Activated CD4-positive, alpha-beta T cell treated with anti-CD3 and anti-CD28 coated beads, Interleukin-10, Interleukin-2, amounts not matched to agents 100 ng/mL and 50 ng/mL, durations not matched to agents 16 hours and 8 hours (primary cell): ENCODE measurements at places on chromosomes 13 and 19.

DNA sequence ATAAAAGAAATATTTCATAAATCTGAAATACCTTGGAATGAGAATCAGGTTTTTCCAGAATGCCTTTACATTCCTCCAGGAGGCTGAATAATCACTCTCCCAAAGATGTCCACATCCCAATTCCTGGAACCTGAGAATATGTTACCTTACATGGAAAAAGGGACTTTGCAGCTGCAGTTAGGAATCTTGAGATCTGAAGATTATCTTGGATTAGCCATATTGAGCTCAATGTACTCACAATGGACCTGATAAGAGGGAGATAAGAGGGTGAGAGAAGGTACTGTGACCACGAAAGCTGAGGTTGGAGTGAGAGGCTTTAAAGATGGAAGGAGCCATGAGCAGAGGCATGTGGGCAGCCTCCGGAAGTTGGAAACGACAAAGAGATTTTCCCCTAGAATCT is 36.8 kb upstream of the MBNL2 start:
- no peak for DNase-seq

DNA sequence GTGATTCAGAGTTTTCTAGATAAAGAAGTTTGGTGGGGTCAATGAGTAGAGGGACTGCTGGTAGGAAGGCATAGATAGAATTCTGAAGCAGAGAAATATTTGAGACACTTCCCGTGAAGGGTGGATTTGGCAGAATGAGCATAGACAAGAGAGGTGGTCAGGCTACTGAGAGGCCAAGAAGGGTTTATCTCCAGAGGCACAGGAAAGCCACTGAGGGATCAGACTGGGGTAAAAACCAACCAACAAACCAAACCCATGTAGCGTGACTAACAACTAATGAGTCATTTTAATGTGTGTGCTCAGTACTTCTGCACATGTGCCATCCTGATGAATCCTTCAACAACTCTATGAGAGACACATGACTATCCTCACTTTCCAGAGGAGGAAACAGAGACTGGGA is 60.0 kb upstream of the SERP2 start:
- peak; percentile 48 for DNase-seq

- DNase-seq, result peak; percentile 67
These were observed 67.6 kb downstream of the UBL3 start for GRCh38 chr13:29782798-29783197.

DNA sequence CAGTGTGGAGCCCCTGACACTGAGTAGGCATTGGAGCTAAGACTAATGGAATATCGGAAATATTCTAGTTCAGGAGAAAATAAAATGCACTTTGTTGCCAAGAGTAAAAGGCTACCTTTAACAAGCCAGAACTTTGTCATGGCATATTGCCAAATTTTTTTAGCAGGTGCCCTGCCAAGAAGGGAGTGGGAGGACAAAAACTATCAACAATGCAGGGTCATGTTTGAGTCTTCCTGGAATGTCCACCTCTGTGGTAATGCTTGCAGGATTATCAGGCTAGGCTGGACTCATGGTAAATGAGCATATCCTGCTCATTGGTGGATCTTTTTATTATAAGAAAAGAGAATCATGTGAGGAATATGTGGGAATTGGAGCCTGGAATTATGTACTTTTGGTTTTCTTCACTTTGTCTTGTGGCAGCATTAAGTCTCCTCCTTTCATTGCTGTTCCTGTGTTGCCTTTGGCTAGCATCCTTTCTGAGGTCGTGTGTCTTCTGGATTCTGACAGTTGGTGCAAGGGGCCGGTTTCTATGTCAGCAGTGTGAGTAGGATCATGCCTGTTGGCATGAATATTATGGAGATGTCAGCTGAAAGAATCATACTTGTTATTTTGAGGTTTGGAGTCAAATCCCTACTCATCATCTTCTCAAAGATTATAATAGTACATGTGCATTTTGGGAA is 122.9 kb upstream of the SPRY2 start:
- no peak for DNase-seq

DNA sequence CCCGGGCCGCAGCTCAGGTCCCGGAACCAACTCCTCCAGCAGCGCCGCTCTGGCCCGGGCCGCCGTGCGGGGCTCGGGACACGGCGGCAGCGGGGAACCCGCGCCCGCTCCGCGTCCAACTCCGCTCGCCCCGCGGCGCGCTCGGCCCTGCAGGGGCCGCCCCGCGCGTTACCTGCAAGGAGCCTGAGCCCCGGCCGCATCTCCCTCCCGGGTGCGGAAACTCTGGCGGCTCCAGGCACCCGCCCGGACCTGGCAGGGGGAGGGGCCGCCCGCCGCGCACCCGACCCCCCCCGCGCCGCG is at the start of gene TMTC4:
Gene TMTC4, minus strand, starts transcription at position 224 of the 300 bp plus-strand sequence. CDS start 4,433 bp downstream, outside the sequence.
- no peak for DNase-seq

- DNase-seq, result no peak
These were observed 87.9 kb upstream of the POSTN start for GRCh38 chr13:37686501-37686900.

GRCh38 chr19:10191347-10191746 is 3.4 kb downstream of the DNMT1 start:
- no peak for DNase-seq

GRCh38 chr13:26486550-26486949 is 70.9 kb upstream of the WASF3 start:
- no peak for DNase-seq

DNA sequence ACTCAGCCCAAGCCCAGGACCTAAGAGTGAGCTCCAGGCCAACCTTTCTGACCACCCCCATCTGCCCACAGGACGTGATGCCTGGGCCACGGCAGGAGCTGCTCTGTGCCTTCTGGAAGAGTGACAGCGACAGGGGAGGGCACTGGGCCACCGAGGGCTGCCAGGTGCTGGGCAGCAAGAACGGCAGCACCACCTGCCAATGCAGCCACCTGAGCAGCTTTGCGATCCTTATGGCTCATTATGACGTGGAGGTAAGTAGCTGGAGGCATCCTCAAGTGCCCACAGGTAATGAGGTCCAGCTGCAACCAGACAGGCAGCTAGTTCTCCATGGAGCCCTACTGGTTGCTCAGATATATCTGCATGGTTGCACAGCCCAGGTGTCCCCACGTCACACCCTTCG is 14.8 kb downstream of the DDX39A start:
- DNase-seq, result no peak

DNA sequence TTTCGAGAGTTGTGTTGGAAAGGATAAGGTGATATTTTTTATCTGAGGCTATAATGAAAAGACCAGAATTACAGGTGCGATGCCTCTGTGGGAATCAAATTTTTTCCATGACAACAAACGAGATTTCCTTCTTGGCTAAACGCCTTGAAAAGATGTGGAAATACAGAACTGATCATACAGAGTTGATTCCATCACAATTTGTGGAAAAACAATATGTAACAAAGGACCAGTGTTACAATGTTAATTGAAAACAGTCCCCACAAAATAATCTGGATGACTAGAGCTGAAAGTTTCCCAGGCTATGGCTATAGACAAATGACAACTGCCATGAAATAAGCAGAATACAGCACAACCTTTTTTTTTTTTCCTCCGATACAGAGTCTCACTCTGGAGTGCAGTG is 628.9 kb downstream of the DIAPH3 start:
- no peak for DNase-seq

- no peak for DNase-seq
These were observed 38.0 kb upstream of the MRI1 start for GRCh38 chr19:13726323-13726722.

DNA sequence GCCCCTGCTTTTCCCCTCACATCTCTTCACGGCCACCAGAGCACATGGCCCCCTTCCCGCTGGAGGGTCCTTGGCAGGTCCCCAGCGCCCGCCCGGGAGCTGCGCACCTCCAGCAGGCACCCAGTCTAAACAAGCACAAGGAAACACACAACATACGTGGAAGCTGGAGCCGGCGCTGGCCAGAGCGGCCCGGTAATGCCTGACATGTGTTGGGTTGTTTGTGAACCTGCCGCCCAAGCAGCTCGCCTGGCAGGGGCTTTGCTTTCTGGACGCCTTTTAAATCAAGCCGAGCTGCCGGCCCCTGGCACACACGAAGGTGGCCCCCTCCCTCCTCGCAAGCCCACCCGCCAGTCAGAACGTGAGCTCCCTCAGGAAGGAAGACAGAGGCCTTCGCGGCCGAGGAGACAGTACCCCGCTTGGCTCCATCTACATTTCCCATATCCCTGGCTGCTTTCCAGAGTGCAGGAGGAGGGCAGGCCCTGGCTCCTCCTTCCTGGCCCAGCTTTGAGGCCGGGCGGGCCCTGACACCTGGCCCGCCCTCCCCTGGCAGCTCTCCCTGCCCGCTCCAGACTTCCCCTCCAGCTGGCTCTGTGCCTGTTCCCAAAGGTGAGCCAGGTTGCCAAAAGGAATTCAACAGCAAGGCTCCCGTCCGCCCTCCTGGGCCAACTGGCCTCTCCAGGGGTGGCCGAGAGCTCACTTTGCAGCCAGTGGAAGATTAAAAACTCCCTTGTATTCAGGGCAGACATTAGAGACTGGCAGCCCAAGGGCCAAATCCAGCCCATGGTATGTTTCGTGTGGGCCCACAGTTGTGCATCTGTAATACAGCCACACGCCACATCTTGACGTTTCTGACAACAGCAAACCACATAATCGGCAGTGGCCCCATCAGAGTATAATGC is 28.7 kb downstream of the COMP start:
- DNase-seq, result no peak

DNA sequence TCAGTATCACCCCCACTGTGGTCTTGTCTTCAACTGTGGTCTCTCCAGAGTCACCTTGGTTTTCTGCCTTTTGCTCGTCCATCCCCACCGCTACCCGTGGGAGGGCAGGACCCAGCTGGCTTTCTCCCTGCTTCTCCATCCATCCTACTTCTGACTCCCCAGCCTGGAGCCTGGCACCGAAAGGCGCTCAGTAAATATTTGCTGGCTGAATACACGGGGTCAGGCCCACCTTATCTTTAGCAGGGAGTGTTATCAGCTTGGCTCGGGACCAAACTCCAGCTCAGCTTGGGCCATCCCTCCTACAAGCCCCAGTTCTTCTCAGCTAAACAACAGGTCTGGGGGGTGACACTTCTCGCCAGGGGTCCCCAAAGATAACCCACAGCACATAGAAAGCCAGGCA is 62.0 kb upstream of the KLF2 start:
- DNase-seq, result no peak

- DNase-seq, result no peak
These were observed 23.6 kb upstream of the CCDC124 start for GRCh38 chr19:17909003-17909732.

GRCh38 chr13:23966221-23966690 is 69.0 kb upstream of the C1QTNF9B start:
- DNase-seq, result no peak

- DNase-seq, result no peak
These were observed 289.2 kb downstream of the EFNB2 start for GRCh38 chr13:106246242-106246641.

- no peak for DNase-seq
These were observed 117.6 kb downstream of the MIPEP start for GRCh38 chr13:23771552-23771951.
